ENCODE measurements at places on chromosomes 4 and X. TPM values are rescaled to one million over a fixed set of nuclear protein-coding genes. Genes with fewer than 3 reads are reported as not detected.

SPON2 gene
- total RNA-seq: 7.4 TPM

PRMT9 gene
- 13.7 TPM for total RNA-seq

DNA sequence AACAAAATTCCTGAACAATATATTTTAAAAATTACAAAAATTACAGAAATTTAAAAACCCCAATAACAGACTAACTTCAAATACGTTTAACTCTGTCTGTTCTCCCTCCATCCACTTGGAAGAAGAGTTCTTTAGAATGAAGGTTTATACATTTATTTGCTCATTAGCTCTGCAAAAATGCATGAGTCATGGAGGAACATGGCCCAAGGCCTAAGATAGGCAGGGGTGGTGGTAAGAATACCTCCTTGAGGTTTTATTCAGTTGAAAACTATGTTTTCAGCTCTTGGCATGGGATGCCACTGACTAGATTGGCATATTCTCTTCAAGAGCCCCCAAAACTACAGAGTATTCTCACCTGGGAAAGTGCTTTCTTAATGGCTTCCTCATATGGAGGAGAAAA, 8.8 kb upstream of the LRRC66 start:
- H3K36me3 ChIP-seq: peaks cover 29% of the 10 kb centered on the region
- no peak overlapping the region for H3K27ac ChIP-seq
- DNase-seq: no peak
- H3K4me3 ChIP-seq: no peak overlapping the region

- peaks cover 22% of the 10 kb centered on the region for H3K36me3 ChIP-seq
- DNase-seq: no peak
- H3K27ac ChIP-seq: no peak overlapping the region
- no peak overlapping the region for H3K4me3 ChIP-seq
- no peaks in the 10 kb centered on the region for H3K27me3 ChIP-seq
- no peaks in the 10 kb centered on the region for H3K4me1 ChIP-seq
These were observed 14.2 kb downstream of the CXCR3 start for GRCh38 chrX:71604141-71604540.

SSR4 gene
- 249 TPM for total RNA-seq

- H3K4me1 ChIP-seq: no peaks in the 10 kb centered on the region
- no peak overlapping the region for H3K4me3 ChIP-seq
- no peaks in the 10 kb centered on the region for H3K36me3 ChIP-seq
- no peak for DNase-seq
- no peak overlapping the region for H3K27ac ChIP-seq
These were observed 3.6 kb upstream of the LEF1 start for GRCh38 chr4:108172231-108172752.

DNA sequence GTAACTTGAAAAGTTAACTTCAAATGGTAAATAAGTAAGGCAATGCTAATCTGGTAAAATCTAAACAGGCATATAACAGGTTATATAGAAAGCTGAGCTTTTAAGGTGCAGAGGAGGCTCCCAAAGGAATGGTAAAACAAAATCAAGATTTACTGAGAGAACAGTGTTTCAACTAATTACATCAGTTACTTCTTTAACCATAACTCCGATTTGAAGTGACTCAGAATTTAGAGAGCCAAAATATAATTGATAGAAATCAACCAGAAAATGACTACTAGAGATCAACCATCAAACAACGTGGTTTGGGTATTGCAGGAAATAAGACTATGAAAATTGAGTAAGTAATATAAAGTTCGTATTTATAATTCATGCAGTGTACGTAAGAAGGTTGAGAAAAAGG, 6.9 kb downstream of the G3BP2 start:
- H3K4me1 ChIP-seq: peaks cover 42% of the 10 kb centered on the region
- no peak overlapping the region for H3K4me3 ChIP-seq
- DNase-seq: no peak
- no peaks in the 10 kb centered on the region for H3K27me3 ChIP-seq
- H3K27ac ChIP-seq: no peak overlapping the region
- peaks cover 11% of the 10 kb centered on the region for H3K36me3 ChIP-seq

DNA sequence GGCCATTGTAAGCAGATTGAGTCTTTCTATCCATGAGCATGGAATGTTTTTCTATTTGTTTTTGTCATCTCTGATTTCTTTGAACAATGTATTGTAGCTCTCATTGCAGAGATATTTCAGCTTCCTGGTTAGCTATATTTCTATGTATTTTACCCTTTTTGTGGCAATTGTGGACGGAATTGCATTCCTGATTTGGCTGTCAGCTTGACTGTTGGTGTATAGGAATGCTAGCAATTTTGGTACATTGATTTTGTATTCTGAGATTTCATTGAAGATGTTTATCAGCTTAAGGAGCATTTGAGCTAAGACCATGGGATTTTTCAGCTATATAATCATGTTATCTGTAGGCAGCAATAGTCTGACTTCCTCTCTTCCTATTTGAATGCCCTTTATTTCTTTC, 154.6 kb downstream of the GUCY2F start:
- no peaks in the 10 kb centered on the region for H3K27me3 ChIP-seq
- no peak for DNase-seq
- H3K4me3 ChIP-seq: no peak overlapping the region
- H3K36me3 ChIP-seq: no peaks in the 10 kb centered on the region
- no peak overlapping the region for H3K27ac ChIP-seq

DNA sequence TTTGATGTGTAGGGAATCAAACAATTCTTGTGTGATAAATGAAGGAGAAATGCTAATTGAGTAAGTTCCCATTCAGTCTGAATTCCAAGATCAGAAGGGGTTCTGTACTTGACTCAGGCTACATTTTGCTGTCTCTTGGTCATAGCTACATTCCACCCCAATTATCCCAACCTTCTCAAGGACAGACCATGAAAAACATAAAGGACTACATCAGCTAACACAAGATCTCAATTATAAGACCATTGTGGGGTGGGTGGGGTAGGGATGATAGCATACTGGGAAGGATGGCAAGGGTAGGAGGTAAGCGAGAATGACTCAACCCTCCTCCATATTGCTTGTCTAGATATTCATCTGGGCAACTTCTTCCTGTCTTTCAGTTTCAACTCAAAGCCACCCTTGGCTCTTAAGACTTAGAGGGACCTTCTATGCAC, 87.4 kb upstream of the ETNPPL start:
- no peaks in the 10 kb centered on the region for H3K36me3 ChIP-seq
- no peaks in the 10 kb centered on the region for H3K27me3 ChIP-seq
- peaks cover 5% of the 10 kb centered on the region for H3K4me1 ChIP-seq
- H3K27ac ChIP-seq: no peak overlapping the region
- no peak for DNase-seq

GRCh38 chr4:2666722-2667247, 89.4 kb downstream of the TNIP2 start:
- H3K4me1 ChIP-seq: peaks cover 10% of the 10 kb centered on the region
- peaks cover 7% of the 10 kb centered on the region for H3K36me3 ChIP-seq
- DNase-seq: no peak
- H3K4me3 ChIP-seq: no peak overlapping the region
- no peaks in the 10 kb centered on the region for H3K27me3 ChIP-seq
- peak overlapping the region; percentile 24 for H3K27ac ChIP-seq

DNA sequence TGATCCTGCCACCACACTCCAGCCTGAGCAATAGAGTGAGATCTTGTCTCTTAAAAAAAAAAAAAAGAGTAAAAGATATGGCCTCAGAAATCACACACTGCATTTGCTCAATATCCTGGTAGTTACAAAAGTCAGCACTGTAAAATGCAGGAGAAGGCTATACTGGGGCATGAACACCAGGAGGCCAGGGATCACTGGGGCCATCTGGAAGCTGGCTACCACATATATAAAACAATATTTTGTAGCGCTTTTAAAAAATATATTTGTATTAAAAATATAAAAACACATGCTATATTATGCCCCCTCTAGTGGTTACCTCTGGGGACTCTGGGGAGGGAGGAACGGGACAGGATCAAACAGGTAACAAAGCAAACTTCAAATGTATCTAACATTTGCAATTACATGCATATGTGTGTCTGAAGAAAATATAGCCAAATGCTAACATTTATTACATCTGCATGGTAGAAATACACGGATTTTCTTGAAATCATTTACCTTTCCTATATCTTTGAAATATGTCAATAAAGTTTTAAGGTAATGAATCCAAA, 4.0 kb downstream of the C4orf46 start:
- no peak overlapping the region for H3K4me3 ChIP-seq
- DNase-seq: peak; percentile 71
- H3K27me3 ChIP-seq: no peaks in the 10 kb centered on the region
- H3K4me1 ChIP-seq: peaks cover 9% of the 10 kb centered on the region
- peaks cover 20% of the 10 kb centered on the region for H3K36me3 ChIP-seq
- H3K27ac ChIP-seq: no peak overlapping the region

DNA sequence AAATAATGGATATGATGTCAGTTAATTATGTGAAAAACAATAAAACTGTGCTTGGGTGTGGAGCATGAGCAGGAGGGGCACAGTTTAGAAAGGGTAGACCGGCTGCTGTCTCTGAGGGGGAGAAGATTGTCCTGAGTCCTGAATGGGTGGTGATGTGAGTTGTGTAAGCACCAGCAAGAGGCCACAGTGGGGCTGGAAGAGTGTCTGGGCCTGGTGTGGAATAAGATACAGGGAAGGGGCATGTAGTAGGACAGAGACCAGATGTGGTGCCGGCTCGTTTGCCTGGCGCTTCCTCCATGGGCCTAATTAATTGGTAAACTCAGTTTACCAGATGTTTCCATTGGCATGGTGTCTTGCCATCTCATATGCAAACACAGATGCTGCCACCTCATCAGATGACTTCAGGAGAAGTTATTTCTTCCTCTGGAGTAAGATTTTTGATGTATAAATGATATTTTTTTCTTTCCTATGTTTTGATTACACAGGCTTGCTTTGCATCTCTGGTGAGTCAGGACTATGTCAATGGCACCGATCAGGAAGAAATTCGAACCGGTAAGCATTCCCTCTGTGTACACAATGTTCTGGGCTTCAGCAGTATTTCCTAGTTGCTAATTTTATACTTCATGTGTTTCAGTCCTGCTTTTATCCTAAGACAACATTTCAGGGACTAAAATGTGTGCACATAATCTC, 5.1 kb downstream of the MED28 start:
- peaks cover 51% of the 10 kb centered on the region for H3K36me3 ChIP-seq
- no peak overlapping the region for H3K4me3 ChIP-seq
- no peak for DNase-seq
- H3K4me1 ChIP-seq: peaks cover 36% of the 10 kb centered on the region
- H3K27ac ChIP-seq: 0 out of 2 replicates have a peak overlapping the region, but pooled peaks have one; percentile 17

FAM47A gene
- not detected for total RNA-seq

GRCh38 chr4:11741190-11741652, 312.5 kb upstream of the HS3ST1 start:
- no peak overlapping the region for H3K27ac ChIP-seq
- H3K4me1 ChIP-seq: no peaks in the 10 kb centered on the region
- H3K27me3 ChIP-seq: no peaks in the 10 kb centered on the region
- no peak for DNase-seq
- no peaks in the 10 kb centered on the region for H3K36me3 ChIP-seq

- no peak overlapping the region for H3K4me3 ChIP-seq
- no peaks in the 10 kb centered on the region for H3K36me3 ChIP-seq
- no peaks in the 10 kb centered on the region for H3K4me1 ChIP-seq
- H3K27ac ChIP-seq: no peak overlapping the region
- no peaks in the 10 kb centered on the region for H3K27me3 ChIP-seq
These were observed 1138.4 kb downstream of the PCDH19 start for GRCh38 chrX:99271641-99272040.

DNA sequence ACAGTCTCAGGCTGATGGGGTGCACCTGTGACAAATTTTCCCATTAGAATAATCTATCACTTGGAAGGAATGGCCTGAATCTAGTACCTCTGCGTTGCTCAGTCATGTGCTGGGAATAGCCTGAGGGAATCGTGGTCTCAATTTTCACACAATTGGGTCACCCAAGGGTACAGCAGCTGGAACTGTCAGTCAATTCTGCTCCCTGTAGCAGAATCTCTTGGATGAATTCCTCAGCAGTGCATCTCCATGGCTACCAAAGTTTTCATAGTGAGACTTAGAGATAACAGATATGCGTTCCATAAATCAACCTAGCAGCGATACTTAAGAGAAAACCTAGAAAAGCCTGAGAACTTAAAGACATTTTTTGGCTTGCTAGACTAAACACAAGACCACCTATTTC, 288.7 kb upstream of the CTSO start:
- no peaks in the 10 kb centered on the region for H3K36me3 ChIP-seq
- no peaks in the 10 kb centered on the region for H3K4me1 ChIP-seq
- H3K27ac ChIP-seq: no peak overlapping the region
- H3K27me3 ChIP-seq: 0 out of 2 replicates have a peak, but pooled peaks cover 5% of the 10 kb centered on the region

DNA sequence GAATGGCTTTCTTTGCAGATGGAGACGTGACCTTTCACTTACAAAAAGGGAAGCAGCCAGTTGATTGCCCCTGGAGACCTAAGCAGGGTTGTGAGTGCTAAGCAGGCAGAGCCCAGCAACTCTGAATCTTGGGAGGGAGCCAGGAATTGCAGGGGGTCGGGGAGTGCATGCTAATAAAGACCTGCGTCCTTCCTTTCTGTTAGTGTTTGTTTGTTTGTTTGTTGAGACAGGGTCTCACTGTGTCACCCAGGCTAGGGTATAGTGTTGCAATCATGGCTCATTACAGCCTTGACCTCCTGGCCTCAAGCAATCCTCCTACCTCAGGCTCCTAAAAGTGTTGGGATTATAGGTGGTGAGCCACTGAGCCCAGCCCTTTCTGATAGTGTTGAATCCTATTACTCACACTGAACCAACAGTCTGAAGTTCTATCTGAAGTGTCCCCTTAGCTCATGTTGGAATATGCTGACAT, 137.4 kb downstream of the CEP135 start:
- DNase-seq: no peak
- no peak overlapping the region for H3K27ac ChIP-seq
- H3K4me1 ChIP-seq: peaks cover 3% of the 10 kb centered on the region
- no peaks in the 10 kb centered on the region for H3K36me3 ChIP-seq
- H3K27me3 ChIP-seq: no peaks in the 10 kb centered on the region

ARAF gene
- 16.5 TPM for total RNA-seq

DNA sequence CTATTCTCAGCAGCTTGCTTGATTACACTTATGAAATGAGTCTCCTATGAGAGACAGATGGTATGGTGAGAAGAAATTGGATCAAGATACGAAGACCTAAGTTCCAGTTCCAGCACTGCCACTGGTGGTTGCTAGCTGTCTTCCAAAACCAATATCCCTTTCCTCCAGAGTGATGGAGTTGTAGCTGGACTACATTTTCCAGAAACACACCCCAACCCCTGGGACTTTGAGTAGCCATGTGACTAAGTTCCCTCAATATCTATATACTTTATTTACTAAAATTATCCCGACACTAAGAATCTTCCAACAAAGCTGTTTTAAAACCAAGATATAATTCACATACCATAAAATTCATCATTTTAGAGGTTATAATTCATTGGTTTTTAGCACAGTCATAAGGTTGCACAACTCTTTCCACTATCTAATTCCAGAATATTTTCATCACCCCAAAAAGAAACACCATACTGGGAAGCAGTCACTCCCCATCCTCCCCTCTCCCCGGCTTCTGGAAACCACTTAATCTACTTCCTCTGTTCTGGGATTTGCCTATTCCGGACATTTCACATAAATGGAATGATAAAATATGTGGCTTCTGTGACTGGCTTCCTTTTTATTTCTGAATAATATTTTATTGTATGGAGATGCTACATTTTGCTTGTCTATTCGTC, 118.0 kb downstream of the MANBA start:
- no peaks in the 10 kb centered on the region for H3K4me1 ChIP-seq
- H3K36me3 ChIP-seq: peaks cover 11% of the 10 kb centered on the region
- no peak for DNase-seq
- no peak overlapping the region for H3K4me3 ChIP-seq
- no peaks in the 10 kb centered on the region for H3K27me3 ChIP-seq

OTC gene
- total RNA-seq: not detected

- no peak for DNase-seq
These were observed 8.0 kb downstream of the CCDC110 start for GRCh38 chr4:185463541-185463940.

- no peak overlapping the region for H3K4me3 ChIP-seq
- H3K27ac ChIP-seq: no peak overlapping the region
- H3K36me3 ChIP-seq: no peaks in the 10 kb centered on the region
- DNase-seq: no peak
These were observed 412.6 kb downstream of the RAPGEF2 start for GRCh38 chr4:159515314-159516025.
